ENCODE measurements at places on chromosomes 16 and 17.

- no peak for DNase-seq
These were observed 21.1 kb downstream of the CLUH start for GRCh38 chr17:2690165-2691068.

- DNase-seq: no peak
These were observed 18.2 kb downstream of the IL34 start for GRCh38 chr16:70664325-70665112.

GRCh38 chr16:3938843-3939624, 58.5 kb upstream of the CREBBP start:
- peak; percentile 41 for DNase-seq

DNA sequence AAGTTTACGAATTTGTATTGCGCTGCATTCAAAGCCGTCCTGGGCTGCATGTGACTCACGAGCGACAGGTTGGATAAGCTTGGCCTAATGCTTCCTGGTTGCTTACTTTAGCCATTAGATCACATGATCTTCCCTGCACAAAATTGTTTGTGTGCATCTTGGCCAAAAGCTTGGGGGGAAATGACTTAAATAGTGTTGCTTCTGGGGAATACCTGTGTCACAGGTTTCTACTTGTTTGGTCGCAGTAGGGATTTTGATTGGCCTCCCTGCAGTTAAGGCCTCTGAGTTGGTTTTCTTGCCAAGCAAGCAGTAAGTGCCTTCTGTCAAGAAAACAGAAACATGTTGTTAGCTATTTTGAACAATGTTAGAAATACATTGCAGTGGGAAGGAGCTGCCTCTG, 39.6 kb upstream of the DUSP14 start:
- DNase-seq: no peak

GRCh38 chr16:102060-102855, 24.2 kb downstream of the MPG start:
- DNase-seq: no peak

- DNase-seq: no peak
These were observed 39.8 kb upstream of the KDM6B start for GRCh38 chr17:7794075-7794663.

DNA sequence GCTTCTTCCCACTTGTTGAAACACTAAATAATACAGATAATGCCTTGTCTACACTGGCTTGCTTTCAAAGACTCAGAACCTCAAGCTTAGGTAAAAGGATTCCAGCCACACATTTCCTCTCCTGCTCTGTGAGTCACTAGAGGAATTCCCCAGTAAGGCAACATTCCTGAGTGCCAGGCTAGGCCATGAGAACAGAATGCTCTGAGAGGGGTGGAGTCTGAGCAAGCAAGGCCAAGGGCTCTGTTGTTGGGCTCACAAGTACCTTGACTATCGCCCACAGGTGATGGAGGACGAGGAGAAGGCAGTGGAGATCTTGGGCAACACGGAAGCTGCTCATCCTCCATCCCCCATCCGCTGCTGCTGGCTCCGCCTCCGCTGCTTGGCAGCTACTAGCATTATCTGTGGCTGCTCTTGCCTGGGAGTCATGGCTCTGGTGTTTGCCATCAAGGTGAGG, 6.7 kb upstream of the PHKG2 start:
- DNase-seq: no peak

DNA sequence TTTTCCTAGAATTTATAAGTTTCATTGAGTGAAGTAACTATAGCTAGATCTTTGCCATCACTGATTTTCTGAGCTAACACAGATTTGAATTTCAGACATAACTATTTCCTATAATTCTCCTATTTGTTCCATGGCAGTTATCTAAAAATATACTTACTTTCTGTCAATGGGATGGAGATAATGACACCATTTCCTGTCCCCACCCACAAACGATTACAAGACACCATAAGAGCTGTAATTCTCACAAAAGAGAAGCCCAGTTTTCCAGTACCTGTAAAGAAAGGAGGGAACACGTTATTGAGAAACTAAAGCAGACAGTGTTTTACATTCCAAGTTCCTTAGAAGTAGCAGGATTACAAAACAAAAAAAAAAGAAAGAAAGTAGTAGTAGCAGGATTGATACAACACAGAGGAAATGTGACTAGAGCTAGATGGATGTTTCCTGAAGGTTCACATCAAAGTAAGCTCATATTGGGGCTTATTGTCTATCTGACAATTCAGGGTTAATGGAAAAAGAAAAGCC, 110.9 kb upstream of the TOB1 start:
- DNase-seq: no peak

- DNase-seq: no peak
These were observed 43.3 kb downstream of the SALL1 start for GRCh38 chr16:51107742-51108141.

DNA sequence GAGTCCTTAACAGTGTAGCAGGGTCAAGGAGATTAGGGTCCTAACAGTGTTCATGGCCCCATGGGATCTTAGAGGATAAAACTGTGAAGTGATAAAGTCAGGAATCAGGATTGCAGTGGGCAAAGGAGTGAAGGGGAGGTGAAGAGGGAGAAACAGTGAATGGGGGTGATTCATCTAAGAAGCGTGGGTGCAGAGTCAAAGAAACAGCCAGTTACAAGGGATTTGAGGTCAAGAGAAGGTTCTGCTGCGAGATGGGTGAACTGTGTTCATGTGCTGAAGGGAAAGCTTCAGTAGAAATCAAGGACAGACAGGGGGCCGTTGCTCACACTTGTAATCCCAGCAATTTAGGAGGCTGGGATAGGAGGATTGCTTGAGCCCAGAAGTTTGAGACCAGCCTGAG, 5.9 kb downstream of the GTF3C1 start:
- DNase-seq: no peak

- DNase-seq: no peak
These were observed at the start of gene TNFRSF13B for GRCh38 chr17:16971458-16972338. TSS of gene TNFRSF13B (minus strand) at chr17:16972118. CDS start at chr17:16972075, 43 bp downstream.

DNA sequence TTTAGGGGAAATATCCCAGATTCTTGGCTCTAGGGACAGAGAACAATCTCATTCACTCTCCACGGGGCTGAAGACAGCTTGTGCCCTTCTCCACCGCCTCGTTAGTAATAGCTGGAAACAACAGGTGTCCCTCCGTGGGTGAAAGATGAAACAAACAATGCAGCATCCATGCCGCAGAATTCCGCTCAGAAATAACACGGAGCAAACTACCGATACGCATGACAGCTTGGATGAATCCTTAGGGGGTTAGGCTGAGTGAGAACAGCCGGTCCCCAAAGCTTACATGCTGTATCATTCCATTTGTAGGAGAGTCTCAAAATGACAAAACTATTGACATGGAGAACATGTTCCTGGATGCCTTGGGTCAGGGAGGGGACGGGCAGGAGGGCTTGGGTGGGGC, 29.4 kb upstream of the CACNG1 start:
- DNase-seq: no peak

GRCh38 chr17:31490671-31491375, 99.3 kb downstream of the RAB11FIP4 start:
- no peak for DNase-seq

DNA sequence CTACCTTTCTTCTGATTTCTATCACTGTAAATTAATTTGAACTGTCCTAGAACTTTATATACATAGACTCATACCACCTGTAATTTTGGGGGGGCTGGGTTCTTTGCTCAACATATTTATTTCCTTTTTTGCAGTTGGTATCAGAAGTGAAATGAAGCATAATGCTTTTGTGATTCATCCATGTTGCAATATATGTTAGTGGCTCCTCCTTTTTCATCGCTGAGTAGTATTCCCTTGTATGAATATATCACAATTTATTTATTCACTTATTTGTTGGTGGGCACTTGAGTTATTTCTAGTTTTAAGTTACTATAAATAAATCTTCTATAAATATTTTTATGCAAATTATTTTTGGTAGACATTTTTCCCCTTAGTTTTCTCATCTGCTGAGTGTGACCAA, 336.4 kb downstream of the HS3ST3B1 start:
- no peak for DNase-seq

DNA sequence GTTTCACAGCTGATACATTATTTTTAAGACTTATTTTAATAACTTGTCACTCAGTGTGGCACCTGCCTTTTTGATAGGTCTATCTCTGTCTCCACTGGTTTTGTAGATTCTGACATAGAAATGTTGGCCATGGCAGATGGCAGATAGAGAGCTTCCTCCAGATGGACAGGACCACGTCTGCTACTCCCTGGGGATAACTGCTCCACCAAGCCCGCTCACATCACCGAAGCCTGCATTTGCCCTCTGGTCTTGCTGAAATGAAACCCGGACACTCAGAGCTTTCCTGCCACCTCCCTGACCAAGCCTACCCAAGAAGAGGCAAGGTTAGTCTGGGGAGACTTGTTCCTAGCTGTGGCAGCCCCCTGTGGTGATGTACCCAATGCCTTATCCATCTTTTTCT, 16.4 kb upstream of the HAP1 start:
- DNase-seq: no peak

GRCh38 chr16:56477096-56477878, 25.9 kb downstream of the OGFOD1 start:
- DNase-seq: no peak

DNA sequence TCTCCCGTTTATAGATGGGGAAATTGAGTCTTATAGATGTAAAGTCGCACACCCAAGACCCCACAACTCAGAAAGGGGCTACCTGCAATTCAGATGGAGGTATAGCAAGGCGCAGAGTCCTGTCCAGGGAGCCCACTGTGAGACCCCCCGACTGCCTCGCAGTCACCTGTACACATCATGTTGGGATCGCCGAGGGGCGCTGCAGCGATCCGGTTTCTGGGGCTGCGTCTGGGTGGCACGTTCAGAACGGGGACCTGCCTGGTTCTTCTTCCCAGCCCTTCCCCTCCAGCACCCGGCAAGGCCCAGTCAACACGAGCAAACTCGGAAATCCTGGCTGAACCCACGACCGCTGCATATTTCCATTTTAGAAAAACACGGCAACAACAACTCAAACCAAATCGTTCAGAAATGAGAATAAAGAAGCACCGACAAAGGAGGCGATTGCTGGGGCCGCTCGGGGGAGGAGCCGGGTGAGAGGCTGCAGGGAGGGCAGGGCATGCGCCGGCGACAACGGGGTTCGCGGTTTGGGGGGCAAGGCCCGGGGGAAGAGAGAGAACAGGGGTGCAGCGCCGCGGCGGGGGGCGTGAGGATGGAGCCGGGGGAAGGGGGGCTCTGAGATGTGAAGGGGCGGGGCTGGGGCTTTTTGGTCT, 643 bp downstream of the HSDL1 start:
- DNase-seq: no peak

DNA sequence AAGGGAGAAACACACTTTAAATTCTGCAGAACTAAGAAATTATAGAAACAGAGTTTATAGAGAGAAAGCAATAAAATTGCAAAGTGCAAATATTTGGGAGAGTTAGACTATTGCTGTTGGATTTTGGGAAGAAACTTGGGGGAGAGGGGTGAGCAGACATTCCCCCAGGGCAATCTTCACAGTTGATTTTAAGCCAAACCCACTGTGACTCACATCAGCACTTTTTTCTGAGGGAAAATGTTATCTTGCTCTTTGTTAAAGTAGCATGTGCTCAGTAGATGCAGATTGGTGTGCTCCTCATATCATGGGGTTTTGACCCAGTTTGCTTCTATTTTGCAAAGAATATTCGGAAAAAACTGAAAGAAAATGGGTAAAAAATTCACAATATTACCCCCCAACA, 367.6 kb downstream of the CDH11 start:
- no peak for DNase-seq

DNA sequence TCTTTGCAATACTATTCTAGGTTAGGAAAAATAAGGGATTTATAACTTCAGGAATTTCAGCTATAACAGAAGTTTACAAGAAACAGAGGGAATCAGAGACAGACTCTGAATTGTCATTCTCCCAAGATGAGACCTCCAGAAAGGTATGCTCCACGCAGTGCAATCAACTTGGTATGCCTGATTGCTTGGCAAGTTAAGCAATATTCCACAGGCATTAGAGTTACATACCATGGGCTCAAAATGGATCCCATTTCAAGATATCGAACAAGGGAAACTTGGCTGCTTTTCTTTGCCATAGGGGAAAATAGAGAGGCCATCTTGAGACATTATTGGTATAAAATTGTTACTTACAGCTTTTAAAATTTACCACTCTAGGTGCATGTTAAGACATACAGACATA, 615.6 kb upstream of the SOX9 start:
- no peak for DNase-seq

- no peak for DNase-seq
These were observed 349.4 kb downstream of the SOX9 start for GRCh38 chr17:72470121-72470705.

GRCh38 chr16:88730632-88731607, 24.6 kb downstream of the CTU2 start:
- DNase-seq: no peak

- DNase-seq: no peak
These were observed 6.6 kb downstream of the SLC22A31 start for GRCh38 chr16:89193576-89194293.

- DNase-seq: no peak
These were observed 10.9 kb upstream of the CCL8 start for GRCh38 chr17:34308371-34308770.

DNA sequence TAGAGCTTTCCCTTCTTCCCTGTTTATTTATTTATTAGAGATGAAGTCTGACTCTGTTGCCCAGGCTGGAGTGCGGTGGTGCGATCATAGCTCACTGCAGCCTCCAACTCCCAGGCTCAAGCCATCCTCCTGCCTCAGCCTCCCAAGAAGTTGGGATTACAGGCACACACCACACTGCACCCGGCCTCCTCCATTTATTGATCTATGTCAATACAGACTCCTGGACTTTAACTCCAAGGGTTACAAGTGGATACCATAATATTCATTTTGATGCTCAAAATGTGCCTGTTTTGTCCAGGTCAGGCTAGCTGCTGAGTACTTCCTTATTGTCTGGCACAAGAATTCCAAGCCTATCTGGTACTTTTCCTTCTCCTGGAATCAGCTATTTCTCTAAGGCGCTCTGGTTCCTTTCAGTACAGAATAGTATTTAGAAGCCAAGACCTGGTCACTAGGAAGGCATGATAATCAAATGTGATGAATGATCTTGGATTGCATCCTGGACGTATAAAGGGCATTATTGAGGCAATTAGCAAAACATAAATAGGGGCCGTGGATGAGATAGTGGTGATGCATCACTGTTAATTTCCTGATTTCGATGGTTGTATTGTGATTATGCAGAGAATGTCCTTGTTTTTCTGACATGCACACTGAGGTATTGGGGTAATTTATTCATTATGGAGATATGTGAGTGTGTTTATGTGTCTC, 21.7 kb downstream of the IL4R start:
- DNase-seq: no peak

DNA sequence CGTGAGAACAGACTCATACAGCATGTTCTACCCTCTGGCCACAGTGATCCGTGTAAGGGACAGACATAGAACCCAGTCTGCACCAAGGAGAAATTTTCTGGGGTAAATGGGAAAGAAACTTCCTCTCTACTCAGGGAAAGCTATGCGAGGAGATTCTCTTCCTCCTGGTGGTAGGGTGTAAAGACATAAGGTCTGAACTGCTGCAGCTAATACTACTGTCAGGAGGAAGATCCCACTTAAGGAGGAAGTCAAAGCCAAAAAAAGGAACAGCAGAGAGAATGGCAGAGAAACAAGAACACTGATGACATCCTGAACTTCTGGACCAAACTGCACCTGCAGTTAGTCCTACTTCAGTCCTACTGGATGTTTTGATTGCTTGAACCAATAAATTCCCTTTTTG, 7.1 kb upstream of the TM4SF5 start:
- no peak for DNase-seq

GRCh38 chr16:17930280-17930679, 406.3 kb downstream of the NPIPA8 start:
- no peak for DNase-seq

- DNase-seq: no peak
These were observed 1.4 kb downstream of the CDH11 start for GRCh38 chr16:65120461-65120830.

- DNase-seq: no peak
These were observed 47.2 kb downstream of the PDPK1 start for GRCh38 chr16:2584729-2585650.

GRCh38 chr17:33086041-33086440, 94.4 kb downstream of the SPACA3 start:
- no peak for DNase-seq
